ENCODE measurements at places on chromosomes 2 and 18. TPM values are rescaled to one million over a fixed set of nuclear protein-coding genes. Genes with fewer than 3 reads are reported as not detected.

CPO gene
- 0.71 TPM for total RNA-seq

DNA sequence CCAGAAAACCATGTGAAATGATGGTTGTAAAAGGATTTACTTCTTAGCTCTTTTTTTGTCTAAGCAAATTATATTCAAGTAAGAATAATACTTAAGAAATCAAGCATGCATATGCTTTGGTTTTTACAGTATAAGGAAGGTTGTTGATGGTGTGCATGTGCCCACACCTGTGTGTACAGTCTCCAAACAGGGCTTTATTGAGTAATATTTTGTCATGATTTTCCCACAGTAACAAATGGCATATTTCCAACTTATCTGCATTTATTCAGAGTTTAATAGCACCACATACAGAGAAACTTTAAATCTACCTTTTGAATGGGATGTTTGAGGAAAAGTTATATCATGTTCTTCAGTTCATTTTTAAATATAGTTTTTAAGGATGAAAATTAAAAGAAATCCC lies 76.5 kb upstream of the DSG1 start:
- no peak overlapping the region for H3K4me3 ChIP-seq
- no peak overlapping the region for H3K27ac ChIP-seq
- no peaks in the 10 kb centered on the region for H3K36me3 ChIP-seq
- no peaks in the 10 kb centered on the region for H3K27me3 ChIP-seq

CFAP65 gene
- total RNA-seq, result 15.5 TPM

DNA sequence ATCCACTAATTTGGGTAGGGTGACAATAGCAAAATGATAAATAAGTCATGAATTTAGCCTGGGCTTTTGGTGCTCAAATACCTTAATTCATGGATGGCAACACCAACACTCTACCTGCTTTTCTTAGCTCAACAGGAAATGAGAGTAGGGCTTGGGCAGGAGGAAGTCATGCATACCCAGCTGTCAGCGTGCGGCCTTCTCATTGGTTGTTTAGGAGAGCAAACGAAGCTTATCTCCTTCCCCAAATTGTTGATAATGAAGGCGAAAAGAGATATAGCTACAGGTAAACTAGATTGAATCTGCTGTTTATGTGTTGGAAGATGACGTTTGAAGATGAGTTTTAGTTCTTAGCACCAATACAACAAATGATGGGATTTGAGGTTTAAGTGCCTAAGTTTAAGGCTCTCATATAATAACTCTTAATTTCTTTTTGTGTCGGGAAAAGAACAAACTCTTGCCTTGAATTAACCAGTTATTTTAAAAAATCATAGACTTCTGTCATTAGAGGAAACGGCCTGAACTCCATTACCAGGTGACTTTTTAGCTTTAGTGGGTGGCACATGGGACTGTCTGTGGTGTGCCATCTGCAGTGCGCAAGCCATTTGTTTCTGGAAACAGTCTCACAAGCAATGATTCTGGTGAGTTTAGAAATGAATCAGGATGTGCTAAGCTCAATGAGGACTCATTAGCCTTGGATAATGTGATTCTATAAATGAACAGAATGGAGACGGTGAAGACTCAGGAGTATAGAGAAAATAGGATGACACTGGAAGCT lies 19.8 kb downstream of the MAP4K4 start:
- no peak for DNase-seq
- no peaks in the 10 kb centered on the region for H3K27me3 ChIP-seq
- peaks cover 14% of the 10 kb centered on the region for H3K4me1 ChIP-seq
- no peak overlapping the region for H3K27ac ChIP-seq
- H3K36me3 ChIP-seq, result no peaks in the 10 kb centered on the region

DNA sequence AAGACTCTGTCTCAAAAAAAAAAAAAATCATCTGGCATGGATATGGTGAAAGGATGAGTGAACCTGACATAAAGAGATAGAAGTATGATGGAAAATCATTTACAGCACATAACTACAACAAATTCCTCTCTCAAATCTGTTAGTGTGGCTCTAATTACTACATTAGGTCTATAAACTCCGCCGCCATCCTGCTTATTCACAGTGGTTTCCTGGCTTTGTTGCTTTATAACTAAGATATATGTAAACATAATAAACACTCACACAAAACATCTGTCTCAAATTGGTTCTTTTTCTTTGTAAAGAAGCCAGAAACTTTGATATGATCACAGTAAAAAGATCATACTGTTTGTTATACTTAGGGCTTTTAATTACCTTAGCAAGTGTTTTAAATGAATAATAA lies 412.6 kb upstream of the FAM98A start:
- no peak overlapping the region for H3K27ac ChIP-seq
- no peak overlapping the region for H3K4me3 ChIP-seq
- H3K4me1 ChIP-seq, result no peaks in the 10 kb centered on the region
- no peak for DNase-seq
- no peaks in the 10 kb centered on the region for H3K27me3 ChIP-seq

- no peaks in the 10 kb centered on the region for H3K27me3 ChIP-seq
- H3K4me3 ChIP-seq, result peak overlapping the region; percentile 59
- no peaks in the 10 kb centered on the region for H3K4me1 ChIP-seq
- H3K36me3 ChIP-seq, result no peaks in the 10 kb centered on the region
Observed at GRCh38 chr2:149329068-149329467, 1.3 kb upstream of the LYPD6 start.

GRCh38 chr18:46062781-46063180 lies 9.3 kb downstream of the PSTPIP2 start:
- H3K36me3 ChIP-seq, result no peaks in the 10 kb centered on the region
- H3K4me3 ChIP-seq, result no peak overlapping the region
- no peaks in the 10 kb centered on the region for H3K4me1 ChIP-seq
- no peak overlapping the region for H3K27ac ChIP-seq
- no peak for DNase-seq

DNA sequence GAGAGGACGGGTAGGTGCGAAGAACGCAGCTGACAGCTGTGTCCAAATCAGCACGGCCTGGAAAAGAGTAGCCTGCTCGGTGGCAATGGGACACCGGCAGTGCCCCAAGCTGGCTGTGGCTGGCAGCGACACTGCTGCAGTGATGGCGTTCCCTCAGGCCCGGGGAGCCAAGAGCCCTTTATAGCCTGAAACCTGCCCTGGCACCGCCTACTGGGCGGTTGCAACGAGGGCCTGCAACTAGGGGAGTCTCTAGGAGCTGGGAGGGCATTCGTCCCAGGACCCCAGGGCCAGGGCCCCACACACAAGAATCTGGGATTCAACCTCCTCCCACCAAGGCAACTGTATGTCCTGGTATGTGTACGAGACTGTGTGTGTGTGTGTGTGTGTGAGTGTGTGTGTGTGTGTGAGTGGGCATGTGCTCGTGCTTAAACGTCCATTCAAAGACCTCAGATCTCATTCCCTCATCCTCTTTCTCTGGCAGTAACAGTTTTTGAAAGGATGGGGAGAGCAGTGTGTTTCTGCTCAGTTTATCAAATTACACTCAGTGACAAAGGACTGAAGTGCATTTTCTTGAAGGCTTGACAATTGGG lies 6.8 kb upstream of the CYP26B1 start:
- no peaks in the 10 kb centered on the region for H3K36me3 ChIP-seq
- H3K4me1 ChIP-seq, result peaks cover 7% of the 10 kb centered on the region
- no peak for DNase-seq
- no peak overlapping the region for H3K4me3 ChIP-seq
- H3K27me3 ChIP-seq, result no peaks in the 10 kb centered on the region
- H3K27ac ChIP-seq, result no peak overlapping the region

GAREM2 gene
- 6.8 TPM for total RNA-seq

DNA sequence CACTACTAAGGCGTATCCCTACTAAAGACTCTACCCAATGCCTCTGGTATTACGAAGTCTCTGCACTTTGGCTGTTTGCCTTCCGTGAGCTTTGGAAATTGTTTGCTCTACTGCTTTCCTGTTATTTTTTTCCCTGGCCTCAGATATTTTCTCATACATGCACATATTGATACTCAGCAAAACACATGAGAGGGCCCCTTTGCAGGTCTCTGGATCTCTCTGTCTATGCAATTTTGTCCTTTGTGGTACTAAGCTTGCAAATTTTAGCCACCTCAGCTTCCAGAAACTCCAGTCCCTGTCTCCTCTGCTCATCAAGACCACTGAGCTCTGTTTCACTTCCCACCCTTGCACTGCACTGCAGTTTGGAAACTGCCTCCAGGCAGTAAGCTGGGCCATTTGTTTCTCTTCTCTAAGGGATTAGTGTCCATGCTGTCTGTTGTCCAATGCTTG lies 46.6 kb downstream of the TAF1B start:
- no peak for DNase-seq
- H3K27ac ChIP-seq, result no peak overlapping the region
- no peaks in the 10 kb centered on the region for H3K4me1 ChIP-seq
- H3K4me3 ChIP-seq, result no peak overlapping the region

GRCh38 chr2:83251321-83251872 lies 1207.7 kb downstream of the SUCLG1 start:
- no peaks in the 10 kb centered on the region for H3K36me3 ChIP-seq
- DNase-seq, result no peak
- H3K27ac ChIP-seq, result no peak overlapping the region
- H3K4me1 ChIP-seq, result no peaks in the 10 kb centered on the region

DNA sequence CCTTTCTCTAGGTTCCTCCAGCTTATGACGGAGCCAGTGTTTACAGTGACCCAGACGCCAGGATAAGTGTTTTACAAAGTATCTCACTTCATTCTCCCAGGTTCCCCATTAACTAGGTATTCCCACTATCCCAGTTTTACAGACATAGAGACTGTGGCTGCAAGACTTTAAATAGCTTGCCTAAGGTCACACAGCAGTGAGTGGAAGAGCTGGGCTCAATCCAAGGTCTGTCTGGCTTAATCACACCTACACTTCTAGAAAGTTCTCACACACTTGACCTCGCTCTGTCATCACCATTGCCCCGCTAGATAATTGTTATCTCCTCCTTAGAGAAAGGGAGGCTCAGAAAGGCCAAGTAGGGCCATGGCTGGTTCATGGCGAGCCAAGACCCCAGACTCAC lies 110.2 kb downstream of the ANTXR1 start:
- no peak overlapping the region for H3K4me3 ChIP-seq
- no peak for DNase-seq
- peaks cover 5% of the 10 kb centered on the region for H3K4me1 ChIP-seq
- no peak overlapping the region for H3K27ac ChIP-seq
- H3K27me3 ChIP-seq, result no peaks in the 10 kb centered on the region
- no peaks in the 10 kb centered on the region for H3K36me3 ChIP-seq

DCDC2C gene
- 12.1 TPM for total RNA-seq

GRCh38 chr2:145789636-145790035 lies 1269.7 kb upstream of the ZEB2 start:
- H3K27me3 ChIP-seq, result no peaks in the 10 kb centered on the region
- H3K4me1 ChIP-seq, result no peaks in the 10 kb centered on the region
- no peak overlapping the region for H3K4me3 ChIP-seq
- no peaks in the 10 kb centered on the region for H3K36me3 ChIP-seq
- no peak for DNase-seq

- no peak overlapping the region for H3K27ac ChIP-seq
- no peaks in the 10 kb centered on the region for H3K27me3 ChIP-seq
- no peak overlapping the region for H3K4me3 ChIP-seq
- no peak for DNase-seq
- H3K4me1 ChIP-seq, result no peaks in the 10 kb centered on the region
Observed at GRCh38 chr2:165902934-165903333, 50.6 kb downstream of the TTC21B start.

DNA sequence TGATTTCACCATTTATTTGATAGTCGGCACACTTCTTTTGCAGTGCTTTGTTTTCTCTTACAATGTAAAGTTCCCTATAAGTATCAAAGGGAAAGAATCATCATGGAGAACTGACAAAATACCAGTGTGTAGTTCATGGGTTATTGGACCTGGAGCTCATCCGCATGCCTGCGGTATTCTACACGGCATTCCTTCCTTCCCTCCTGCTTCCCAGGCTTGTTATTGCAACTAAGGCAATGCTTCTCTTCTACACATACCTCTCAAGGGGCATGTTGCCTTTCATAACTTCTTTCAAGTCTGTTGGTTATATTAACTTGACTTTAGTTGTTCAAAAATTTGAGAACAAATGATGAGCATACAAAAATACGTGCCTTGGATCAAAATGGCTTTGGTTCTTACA lies 24.3 kb upstream of the FAP start:
- no peaks in the 10 kb centered on the region for H3K27me3 ChIP-seq
- no peak overlapping the region for H3K27ac ChIP-seq
- H3K36me3 ChIP-seq, result no peaks in the 10 kb centered on the region
- no peaks in the 10 kb centered on the region for H3K4me1 ChIP-seq
- no peak for DNase-seq
- no peak overlapping the region for H3K4me3 ChIP-seq

LHCGR gene
- 7.5 TPM for total RNA-seq

GRCh38 chr2:58449286-58450010 lies 208.3 kb upstream of the FANCL start:
- no peaks in the 10 kb centered on the region for H3K27me3 ChIP-seq
- H3K27ac ChIP-seq, result no peak overlapping the region
- H3K4me3 ChIP-seq, result no peak overlapping the region
- no peaks in the 10 kb centered on the region for H3K4me1 ChIP-seq
- DNase-seq, result no peak

RFTN2 gene
- 16.1 TPM for total RNA-seq

LYPD6 gene
- total RNA-seq, result 10.2 TPM

DNA sequence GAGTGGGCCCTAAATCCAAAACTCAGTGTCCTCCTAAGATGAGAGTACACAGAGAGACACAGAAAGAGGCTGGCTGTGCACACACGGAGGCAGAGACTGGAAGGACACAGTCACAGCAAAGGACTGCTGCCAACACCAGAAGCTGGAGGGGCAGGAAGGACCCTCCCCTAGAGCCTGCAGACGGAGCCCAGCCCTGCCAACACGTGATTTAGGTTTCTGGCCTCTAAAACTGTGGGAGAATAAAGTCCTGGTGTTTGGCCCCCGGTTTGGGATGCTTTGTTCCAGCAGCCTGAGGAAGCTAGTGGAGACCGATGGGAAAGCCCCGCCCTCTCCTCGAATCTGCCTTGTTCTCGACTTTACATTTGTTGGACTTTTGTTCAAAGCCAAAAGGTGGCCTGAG lies 10.6 kb downstream of the CNDP1 start:
- DNase-seq, result no peak
- no peaks in the 10 kb centered on the region for H3K27me3 ChIP-seq
- H3K4me3 ChIP-seq, result no peak overlapping the region
- H3K4me1 ChIP-seq, result no peaks in the 10 kb centered on the region

All from testis (tissue), 5 donors.